ENCODE measurements at places on chromosomes 7 and 10.

DNA sequence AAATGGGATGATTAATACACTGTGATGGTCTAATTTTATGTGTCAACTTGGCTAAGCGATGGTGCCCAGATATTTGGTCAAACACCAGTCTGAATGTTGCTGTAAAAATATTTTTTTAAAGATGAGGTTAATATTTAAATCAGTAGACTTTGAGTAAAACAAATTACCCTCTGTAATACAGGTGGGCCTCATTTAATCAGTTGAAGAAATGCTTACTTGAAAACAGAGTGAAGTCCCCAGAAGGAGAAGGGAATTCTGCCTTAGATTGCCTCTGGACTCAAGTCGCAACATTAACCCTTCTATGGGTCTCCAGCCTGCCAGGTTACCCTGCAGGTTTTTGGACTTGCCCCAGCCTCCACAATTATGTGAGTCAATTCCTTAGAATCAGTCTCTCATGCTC lies 49.8 kb upstream of the AGK start:
- no peak for DNase-seq

- DNase-seq: no peak
Observed at GRCh38 chr7:121078701-121079227, 90.3 kb downstream of the CPED1 start.

GRCh38 chr7:33630359-33630758 lies 275.0 kb upstream of the BMPER start:
- no peak for DNase-seq

DNA sequence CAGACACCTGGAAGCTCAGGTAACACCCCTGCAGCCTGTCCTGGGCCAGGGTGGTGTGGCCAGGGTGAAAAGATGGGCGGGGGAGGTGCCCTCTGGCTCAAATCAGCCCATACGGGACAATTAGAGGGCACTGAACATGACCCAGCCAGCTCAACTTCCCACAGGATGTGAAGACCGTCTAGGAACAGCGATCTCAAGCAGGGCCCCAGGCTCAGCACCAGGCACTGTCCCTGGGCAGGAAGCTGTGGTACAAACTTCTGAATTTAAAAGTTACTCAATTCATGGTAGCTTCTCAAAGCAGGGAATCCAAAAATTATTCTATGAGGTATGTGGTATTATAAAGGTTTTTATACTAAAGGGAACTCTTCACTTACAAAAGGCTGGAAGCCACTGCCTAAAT lies 5.1 kb upstream of the GRB10 start:
- no peak for DNase-seq

DNA sequence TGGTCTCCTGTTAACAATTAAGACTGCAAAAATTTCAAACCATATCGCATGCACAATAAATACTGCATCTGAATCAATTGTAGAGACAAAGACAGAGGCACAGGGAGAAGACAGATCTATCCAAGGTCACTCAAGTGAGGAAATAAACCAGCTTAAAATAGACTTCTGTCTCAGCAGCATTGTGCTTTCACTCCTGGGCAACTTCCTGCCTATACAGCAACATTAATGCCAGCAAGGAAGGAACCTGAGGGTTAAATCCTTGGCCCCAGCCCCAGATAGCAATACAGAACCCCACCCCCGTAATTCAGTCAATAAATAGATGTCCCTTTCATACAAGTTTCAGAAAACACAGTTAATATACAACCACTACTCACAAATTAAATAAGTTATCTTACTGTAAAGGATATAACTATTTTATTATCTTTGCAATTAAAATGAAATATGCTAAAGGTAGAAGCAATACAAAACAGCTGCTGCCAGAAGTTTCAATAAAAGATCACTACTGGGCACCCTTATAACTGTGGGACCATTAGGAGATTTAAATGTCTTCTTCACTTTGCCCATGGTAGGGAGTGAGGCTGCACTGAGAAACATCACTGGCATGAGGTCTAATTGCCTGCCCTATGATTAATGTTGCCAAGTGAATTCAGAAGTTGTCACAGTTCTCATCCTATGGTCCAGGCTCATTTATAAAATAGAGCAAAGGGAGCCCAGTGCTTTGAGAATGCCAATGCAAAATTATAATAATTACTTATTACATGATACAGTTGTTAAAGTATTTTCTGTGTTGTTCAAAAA lies 49.4 kb downstream of the CAV1 start:
- no peak for DNase-seq

Data from left lung (tissue), 14 donors.